Kidney tubule cell (primary cell): ENCODE measurements at places on chromosomes 11 and 22.

DNA sequence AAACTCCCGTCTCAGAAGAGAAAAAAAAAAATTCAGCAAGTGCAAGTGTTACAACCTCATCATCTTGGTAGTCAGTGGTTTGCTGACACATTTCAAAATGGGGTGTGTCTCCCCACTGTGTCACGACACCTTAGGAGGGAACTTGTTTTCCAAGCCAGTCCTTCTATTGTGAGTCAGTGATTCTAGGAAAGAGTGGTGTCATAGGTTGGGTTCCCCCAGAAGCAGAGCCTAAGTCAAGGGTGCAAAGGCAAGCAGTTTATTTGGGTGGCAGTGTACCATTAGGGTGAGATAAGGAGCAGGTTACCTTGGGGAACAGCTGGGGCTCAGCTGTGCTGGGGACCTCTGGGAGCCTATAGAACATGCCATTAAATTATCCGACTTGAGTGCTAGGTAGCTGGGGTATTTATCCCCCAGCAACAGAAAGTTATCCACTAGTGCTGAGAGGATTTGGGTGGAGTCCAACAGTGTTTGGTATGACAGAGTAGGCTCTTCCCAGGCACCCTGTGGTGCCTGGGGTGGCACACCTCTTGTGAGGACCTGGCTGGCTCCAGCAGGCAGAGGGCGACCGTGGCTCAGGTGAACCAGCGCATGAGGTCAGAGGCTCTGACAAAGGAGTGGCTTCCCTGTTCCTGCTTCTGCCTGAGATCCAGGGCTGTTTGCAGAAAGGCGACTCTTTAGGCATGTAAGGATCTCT, 41.7 kb downstream of the KIAA1671 start:
- DNase-seq, result peak; percentile 83

DNA sequence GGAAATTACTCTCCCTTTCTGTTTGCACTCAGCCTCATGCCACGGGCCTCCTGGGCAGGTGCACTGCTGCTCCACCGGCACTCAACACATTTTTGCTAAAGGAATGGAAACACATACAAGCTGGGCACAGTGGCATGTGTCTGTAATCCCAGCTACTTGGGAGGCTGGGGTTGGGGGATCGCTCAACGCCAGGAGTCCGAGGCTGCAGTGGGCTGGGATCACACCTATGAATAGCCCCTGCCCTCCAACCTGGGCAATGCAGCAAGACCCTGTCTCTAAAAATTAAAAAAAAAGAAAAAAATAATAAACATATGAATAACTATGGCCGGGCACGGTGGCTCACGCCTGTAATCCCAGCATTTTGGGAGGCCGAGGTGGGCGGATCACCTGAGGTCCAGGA, 30.6 kb downstream of the RRP7A start:
- DNase-seq, result no peak

GRCh38 chr11:37087650-37088572, 489.9 kb upstream of the RAG2 start:
- no peak for DNase-seq

GRCh38 chr11:21896746-21897602, 295.9 kb upstream of the ANO5 start:
- DNase-seq, result no peak

- DNase-seq, result no peak
Measured at GRCh38 chr11:75626889-75627529, 41.8 kb downstream of the MAP6 start.

GRCh38 chr11:128180441-128181087, 406.8 kb downstream of the ETS1 start:
- peak; percentile 85 for DNase-seq

- DNase-seq, result peak; percentile 94
Measured at GRCh38 chr11:66981976-66982578, 7.0 kb downstream of the C11orf86 start.
